ENCODE measurements at places on chromosomes 2 and 18.

GRCh38 chr2:218959761-218960308, 369 bp downstream of the CDK5R2 start:
- DNase-seq: no peak

DNA sequence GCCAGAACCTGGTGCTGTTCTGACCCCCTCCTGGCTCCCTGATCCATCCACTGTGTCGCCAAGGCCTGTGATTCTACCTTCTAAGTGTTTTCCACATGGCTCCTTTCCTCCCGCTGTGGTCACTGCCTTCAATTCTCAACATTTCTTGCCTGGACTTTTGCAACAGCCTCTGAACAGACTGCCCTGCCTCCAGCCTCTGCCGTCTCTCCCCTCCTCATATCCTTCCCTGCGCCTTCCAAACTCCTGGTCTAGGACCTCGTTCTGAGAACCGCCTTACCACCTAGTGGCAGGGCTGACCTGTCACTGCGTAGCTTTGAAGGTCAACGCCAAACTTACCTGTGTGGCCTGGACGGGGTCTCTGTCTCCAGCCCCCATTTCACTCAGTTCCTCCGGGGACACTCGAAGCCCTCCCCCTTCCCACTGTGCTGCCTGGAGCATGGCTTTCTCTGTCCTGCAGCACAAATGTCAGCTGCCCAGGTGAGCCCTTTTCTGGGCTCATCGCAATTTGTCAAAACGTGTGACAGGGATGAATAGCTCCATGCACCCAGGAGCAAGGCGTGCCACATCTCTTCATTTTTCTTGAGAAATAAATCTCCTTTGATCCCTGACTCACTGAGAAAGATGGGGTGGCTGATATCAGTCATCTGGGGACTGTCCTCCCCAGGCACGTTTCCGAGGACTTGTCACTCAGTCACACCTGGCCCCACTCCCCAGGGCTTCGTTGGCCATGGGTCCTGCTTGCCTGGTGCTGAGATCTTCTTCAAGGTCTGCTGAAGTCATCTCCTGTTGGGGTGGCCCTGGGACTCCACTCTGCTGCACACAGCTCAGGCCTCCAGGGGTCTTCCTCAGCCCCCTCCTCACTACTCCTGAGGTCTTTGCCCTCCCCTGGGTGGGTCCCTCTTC, 46.7 kb downstream of the LDLRAD4 start:
- DNase-seq: no peak

DNA sequence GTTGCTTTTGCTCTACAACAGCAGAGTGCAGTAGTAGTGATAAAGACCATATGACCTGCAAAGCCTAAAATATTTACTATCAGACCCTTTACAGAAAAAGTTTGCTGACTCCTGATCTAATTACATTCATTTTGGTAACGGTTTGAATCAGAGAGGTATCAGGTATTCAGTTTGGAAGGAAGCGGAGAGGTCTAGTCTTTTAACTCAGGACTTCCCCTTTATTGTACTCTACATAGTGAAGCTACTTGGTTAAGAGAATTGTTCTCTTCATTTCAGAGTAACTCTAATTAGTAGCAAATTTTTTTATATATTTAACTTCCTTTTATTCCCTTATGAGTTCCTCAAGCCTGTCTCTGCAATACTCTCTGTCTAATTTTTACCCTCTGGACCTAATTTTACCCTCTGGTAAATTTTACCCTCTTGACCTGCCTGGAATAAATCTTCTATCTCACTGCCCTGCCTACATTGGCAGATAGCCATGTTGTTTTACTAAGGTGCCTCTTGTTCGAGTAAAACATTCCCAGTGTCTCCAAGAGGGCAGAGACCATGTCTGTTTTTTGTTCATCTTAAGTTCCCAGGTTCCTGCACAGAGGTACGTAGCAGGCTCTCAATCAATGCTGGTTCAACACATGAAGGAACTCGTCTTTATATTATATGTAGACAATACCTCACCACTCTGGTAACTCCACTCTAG, 170.6 kb downstream of the DNAH6 start:
- no peak for DNase-seq

DNA sequence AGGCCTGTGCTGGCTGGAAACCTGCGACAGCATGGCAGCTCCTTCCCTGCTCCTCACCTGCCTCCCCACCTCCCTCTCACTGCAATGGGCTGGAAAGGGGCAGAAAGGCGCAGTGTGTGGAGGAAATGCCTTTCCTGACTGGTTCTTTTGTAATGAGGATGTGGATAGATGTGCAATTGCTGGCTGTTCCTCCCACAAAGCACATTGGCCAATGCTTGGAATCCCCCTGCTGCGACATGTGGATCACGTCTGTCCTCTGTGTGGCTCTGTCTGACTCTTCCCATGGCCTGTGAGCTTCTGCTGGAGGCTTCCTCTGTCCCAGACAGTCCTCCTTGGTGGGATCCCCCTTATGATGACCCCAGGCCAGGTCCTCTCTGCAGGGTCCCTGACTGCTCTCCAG, 172.5 kb downstream of the NCK2 start:
- no peak for DNase-seq

DNA sequence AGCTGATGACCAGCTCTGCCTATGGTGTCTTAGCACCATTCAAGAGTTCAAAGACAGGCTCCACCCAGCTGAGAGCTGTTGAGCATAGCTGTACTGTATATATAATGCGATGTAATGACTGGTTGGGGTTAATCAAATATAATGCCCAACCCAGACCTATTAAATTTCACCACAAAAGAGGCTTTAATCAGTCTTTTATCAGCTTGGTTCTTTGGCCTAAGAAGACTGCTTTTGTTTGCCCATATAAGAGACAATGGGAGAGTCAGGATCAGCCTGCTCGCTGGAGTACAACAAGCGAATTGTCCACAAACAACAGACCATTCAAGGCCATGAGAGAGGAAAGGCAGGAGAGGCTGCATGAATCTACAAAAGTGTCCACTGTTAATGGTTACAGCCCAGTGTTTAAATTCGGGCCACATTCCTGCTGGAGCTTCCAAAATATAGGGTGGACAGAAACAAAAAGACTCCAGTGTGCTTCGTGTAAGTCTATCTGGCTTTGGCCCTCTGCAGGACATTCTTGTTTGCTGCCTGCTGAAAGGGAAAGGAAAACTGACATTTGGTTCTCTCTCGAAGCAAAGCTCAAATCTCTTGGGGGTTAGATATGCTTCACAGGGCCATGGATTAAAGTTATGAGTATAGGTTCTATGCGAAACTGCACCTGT, 299.0 kb upstream of the FBXO11 start:
- no peak for DNase-seq

DNA sequence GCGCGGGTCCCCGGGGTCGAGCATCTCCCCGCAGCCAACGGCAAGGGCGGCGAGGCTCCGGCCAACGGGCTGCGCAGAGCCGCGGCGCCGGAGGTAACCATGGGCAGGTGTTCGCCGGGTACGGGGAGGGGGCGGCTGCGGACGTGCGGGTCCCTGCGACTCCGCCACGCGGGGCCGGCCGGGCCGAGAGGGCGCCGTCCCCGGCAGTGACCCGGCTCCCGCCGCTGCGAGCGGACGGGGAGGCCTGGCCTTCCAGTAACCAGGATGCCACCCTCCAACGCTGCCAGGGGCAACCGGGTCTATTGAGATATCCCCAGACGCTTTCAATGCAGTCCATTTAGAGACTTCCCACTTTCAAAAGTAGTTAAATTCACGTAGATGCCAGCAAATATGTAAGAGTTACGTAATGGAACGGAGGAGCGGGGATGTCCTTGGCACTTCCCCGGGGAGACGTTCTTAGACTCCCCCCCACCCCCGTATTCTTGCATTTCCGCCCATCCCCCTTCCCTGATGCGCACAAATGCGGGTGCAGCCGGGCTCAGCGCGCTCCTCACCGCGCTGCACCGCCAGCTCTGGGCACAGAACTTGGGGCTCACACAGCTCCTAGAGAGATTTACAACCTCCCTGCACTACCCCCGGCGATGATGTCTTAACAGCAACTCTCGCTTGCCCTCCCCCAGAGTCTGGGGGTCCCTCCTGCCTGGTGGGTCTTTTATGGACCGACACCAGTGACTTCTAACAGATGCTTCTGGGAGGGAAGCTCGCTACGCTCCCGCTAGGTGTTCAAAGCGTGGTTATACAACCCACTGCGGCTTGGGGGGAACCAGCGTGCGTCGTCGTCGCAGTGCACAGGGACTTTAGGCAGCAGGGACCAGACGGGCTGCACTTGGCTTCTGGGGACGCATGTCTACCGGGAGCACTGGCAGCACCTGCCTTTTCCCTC, 657 bp downstream of the SGPP2 start:
- no peak for DNase-seq
